Activated CD4-positive, alpha-beta T cell treated with anti-CD3 and anti-CD28 coated beads, Interleukin-2, amount 50 U/mL, for 24 hours (primary cell): ENCODE measurements at places on chromosomes 7 and 10.

DNA sequence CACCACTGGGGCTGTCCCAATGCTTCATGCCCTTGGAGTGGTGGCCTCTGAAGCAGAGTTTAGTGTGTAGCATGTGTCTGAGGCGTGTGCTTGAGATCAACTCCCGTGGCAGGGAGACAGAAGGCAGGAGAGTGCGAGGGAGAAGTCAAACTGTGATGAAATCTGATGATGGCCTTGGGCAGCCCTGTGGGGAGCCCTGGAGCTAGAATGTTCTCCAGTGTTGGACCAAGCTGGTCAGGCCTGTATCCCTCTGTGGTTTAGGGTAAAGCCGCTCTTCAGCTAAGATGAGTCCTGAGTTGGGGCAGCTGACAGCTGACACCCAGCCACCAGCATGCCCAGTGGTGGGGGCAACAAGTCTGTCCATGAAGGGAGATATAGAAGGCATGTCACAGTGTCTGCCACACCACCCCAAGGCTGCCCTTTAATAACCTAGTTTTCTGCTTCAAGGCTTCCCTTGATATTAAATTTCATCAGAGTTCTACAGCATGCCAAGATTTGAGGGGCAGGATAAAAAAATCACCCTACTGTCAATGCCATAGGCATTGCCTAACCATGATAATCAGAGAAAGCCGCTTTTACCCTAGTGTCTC lies 170.5 kb upstream of the SVIL start:
- no peak for DNase-seq

GRCh38 chr10:112191791-112192190 lies 8.2 kb upstream of the GPAM start:
- no peak for DNase-seq

DNA sequence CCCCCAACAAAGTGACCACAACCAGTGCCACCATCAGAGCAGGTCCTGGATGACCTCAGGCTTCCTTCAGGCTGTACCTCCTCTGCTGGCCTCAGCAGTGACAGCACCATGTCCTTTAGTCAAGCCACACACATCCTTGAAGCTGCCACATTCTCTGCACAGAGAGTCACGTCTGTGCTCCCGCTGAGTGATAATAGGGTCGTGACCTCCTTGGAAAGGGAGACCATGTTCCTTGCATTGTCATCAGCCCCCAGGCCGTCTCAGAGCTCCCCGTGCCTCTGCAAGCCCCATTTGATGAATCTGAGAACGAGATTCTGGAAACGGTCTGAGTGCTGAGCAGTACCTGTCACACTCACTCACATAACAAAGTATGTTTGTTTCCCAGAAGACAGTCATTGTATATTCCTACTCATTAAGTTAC lies 106.5 kb upstream of the PRR15 start:
- DNase-seq: no peak

DNA sequence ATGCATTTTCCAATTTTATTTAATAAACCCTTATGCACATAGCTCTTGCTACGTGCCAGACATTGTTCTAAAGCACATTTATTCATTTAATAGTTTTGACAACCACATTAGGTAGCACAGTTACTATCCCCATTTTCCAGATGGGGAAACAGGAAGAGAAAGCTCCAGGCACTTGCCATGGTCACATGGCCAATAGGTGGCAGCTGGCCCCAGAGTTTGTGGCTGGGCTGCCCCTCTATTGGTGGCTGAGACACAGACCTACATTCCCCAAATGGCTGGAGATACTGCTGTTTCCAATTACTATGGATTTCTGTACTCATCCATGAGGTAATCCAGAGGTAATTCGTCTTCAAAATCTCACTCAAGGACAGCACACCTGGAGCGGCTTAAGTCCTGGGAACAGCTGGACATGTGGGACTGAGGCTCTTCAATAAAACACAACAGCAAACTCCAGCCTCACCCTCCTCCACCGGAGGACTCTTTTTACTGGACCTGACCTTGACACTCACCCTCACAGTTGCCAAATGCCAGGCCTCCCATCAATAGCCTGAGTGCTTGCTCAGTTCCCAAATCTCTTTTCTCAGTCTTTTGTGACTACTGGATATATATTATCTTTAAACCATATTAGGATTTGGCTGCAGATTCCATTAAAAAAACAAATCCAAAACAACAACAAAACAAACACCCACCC lies 106.1 kb downstream of the CLEC2L start:
- no peak for DNase-seq

DNA sequence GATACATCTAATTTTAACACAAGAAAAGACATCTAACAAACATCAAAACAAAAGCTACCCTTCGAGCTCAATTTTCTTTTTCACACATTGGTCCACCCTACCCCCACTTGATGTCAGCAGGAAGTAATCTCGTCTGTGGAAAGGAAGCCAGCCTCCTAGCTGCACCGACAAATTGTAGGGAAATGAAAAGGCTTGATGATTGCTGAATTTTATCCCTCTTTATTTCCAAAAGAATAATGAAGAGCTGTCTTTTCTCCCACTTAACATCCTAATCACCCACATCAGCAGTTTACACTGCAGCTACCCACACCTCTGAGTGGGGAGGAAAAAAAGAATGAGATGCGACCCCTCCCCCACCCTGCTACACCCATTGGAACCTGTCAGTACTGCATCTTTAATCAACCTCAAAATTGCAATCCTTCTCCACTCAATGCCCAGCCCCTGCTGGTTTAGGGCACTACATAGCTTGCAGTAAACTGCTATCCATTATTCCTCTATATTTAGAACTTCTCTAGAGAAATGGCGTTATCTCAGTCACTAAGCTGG lies 10.6 kb upstream of the CPVL start:
- DNase-seq: no peak

GRCh38 chr10:77622889-77623291 lies 14.7 kb downstream of the KCNMA1 start:
- no peak for DNase-seq

DNA sequence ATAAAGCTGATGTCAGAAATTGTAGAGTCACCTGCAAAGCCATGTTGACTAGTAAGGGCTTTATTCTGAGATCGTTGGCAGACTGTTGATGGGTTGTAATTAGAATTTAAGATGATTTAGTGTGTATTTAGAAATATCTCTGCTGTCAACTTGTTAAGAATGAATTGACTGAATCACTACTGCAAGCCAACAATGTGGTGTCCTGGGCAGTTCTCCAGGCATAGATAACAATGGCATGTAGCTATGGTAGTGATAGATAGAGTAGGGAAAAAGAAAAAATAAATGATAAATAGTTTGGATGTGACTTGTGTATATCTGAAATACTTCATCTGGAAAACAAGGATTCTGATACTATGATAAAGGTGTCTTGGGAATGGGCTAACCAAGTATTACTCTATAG lies 640.2 kb downstream of the ARL4A start:
- no peak for DNase-seq

DNA sequence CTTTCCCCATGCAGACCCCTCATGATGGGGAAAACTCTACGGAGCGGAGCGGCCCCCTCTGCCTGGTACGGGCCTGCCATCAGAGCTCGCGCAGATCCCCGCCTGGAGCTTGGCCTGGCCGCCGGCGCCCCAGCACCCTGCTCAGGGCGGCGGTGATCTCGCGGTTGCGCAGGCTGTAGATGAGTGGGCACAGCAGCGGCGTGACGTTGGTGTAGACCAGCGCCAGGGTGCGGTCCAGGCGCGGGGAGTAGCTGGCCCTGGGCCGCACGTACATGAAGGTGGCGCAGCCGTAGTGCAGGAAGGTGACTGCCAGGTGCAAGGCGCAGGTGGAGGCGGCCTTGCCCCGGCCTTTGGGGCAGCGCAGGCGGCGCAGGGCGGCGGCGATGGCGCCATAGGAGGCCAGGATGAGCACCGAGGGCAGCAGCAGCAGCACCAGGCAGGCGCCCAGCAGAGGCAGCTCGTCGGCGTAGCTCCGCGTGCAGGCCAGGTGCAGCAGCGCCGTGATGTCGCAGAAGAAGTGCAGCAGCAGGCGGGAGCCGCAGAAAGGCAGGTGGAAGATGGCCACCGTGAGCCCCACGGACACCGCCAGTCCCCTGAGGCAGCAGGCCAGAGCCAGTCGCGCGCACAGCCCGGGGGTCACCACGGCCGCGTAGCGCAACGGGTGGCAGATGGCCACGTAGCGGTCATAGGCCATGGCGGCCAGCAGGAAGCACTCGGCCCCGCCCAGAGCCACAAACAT lies 33.4 kb downstream of the TAS2R41 start:
- no peak for DNase-seq

DNA sequence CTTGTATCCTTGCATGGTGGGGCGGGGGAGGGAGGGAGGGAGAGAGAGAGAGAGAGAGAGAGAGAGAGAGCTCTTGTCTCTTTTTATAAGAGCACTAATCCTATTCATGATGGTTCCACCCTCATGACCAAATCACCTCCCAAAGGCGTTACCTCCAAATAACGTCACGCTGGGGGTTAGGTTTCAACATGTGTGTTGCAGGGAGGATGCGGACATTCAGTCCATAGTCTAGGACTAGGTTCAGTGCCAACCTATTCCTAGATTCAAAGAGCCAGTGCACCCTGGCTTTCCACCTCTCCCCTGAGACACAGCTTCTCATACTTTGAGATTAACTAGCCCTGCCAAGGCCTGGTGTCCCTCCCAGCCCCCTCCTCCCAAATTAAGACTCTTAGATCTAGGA lies 123.0 kb downstream of the GRK5 start:
- no peak for DNase-seq

- no peak for DNase-seq
Measured at GRCh38 chr7:1043552-1044188, 676 bp upstream of the GPR146 start.

GRCh38 chr10:129796710-129797420 lies 167.2 kb downstream of the EBF3 start:
- DNase-seq: no peak

DNA sequence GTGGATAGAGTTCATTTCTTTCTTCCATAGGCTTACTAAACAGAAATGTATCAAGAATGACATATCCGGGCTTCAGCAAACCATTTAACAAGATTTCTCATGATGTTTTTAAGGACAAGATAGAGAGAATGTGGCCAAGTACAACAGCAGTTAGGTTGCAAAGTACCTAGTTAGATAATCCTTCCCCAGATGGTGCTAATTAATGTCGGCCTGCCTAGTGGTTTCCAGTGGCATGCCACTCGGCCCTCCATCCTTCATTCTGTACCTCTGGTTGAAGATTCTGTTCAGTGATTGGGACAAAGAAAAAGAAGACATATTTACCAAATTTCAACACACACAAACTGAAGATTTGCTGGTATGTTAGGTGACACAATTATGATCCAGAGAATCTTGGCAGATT lies 212.1 kb downstream of the MACC1 start:
- no peak for DNase-seq

DNA sequence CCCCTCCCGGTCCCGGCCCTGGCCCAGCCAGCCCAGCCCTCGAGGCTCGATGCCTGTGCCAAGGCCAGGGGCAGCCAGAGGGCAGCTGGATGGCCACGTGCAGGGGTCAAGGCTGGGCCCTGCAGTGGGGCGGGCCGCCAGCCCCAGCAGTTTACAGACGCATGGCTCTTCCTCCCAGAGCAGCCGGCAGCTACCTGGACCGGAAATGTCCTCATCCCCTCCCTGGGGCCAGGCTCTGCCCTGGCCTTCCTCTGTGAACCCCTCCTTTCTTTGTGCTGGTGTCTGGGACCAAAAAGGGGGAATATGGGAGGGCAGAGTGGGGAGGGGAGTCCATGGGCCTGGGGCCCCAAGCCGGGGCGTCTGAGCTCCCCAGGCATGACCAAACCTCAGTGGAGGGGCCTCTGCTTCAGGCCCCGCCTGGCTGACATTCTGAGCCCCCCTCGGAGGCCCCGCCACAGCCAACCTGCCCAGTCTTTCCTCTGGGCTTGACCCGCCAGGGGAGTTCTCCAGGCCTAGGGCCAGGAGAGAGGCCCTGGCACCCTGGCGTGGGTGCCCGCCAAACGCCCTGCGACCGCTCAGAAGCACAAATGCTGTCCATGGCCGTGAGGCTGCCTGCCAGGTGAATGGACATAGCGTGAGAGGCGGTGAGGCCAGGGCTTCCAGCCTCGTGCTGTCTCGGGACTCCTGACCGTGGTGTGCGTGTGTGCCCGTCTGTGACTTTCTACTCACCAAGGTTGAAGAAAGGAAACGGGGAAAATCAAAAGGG lies 24.7 kb upstream of the AMZ1 start:
- DNase-seq: no peak

GRCh38 chr10:125011926-125012705 lies 70.2 kb downstream of the ZRANB1 start:
- DNase-seq: no peak

DNA sequence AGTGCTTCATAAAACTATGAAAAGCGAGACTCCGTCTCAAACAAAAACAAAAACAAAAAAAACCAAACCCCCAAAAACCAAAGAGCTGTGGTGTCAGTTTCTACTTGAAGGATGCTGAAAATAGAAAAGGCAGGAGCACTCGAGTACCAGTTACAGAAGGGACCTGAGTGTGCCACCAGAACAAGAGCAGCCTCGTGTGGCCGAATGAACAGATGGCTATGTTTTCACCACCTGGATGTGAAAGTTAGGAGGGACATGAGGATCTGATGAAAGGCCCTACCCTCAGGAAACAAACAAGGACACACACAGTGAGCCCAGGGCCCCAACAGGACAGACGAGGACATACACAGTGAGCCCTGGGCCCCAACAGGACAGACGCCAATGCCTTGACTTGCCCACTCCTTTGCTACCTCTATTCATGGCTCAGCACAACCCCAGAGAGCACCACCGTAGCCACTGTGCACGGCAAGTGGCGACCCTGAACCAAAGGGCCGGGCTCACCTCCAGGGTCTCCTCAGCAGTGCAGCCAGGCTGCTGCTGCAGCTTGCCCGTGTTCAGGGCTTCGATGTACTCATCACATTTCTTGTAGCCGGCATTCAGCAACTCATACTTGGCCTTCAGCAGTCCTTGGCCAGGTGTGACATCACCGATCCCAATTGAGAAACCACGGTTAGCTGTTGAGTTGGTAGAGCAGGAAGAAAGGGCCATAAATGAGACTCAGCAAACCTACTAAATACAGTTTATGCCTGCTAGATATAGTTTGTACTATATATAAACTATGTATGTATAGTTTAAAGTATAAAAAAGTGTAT lies 24.9 kb downstream of the POLR3A start:
- no peak for DNase-seq

DNA sequence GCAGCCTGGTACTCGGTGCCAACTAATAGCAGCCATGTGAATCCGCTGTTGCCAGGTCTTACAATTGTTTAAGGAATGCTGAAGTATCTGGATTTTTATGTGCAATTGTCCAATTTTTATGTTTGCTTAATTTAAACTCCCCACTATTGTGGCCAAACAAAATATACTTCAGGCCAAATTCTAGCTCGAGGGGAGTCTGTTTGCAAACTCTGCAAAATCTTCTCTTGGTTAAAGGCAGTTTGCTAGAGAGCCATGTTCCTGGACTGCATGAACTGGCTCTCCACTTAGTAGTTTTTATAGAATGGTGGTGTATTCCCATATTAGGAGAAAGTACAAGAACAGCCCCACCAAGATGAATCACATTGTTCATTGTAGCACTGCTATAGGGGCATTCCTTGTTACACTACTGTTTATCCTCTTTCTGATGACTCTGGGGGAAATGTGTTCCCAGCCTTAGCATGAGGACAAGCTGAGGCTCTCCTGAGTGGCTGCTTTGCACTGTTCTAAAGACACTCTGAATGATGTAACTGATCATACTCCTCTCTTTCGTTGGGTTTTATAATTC lies 178.0 kb upstream of the GLI3 start:
- no peak for DNase-seq

GRCh38 chr10:132176623-132177500 lies 9.9 kb upstream of the DPYSL4 start:
- DNase-seq: no peak

- DNase-seq: no peak
Measured at GRCh38 chr7:98357751-98358161, 43.1 kb downstream of the BAIAP2L1 start.

- no peak for DNase-seq
Measured at GRCh38 chr10:119029613-119030420, at the start of gene NANOS1. NANOS1 (plus strand) TSS chr10:119029714; CDS start chr10:119029802, 88 bp downstream.

GRCh38 chr7:41965951-41966505 lies 263.1 kb upstream of the INHBA start:
- DNase-seq: no peak
